ENCODE measurements at places on chromosomes 3 and 15.

DNA sequence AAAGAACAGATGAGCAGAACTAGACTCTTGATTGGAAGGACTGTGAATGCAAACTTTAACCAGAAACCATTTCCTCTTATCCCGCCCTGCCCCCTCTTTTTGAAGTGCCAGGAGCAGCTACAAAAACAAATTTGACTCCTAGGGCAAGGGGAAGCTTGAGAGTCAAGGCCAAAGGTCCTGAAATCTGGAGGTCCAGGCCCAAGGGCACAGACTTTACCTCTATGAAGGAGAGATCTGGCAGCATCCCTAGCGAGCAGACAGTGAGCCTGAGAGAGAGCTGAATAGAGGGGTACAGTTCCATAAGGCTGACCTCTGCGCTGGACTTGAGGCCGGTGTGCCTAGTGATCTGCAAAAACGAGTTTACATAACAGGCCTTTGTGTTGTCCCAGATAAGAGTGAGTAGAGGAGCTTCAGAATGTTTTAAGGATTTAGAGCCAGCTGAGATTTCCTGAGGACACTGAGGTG is 5.1 kb downstream of the RAB43 start:
- DNase-seq = no peak

- no peak for DNase-seq
Measured at GRCh38 chr3:151197981-151198767, 4.8 kb downstream of the GPR171 start.

DNA sequence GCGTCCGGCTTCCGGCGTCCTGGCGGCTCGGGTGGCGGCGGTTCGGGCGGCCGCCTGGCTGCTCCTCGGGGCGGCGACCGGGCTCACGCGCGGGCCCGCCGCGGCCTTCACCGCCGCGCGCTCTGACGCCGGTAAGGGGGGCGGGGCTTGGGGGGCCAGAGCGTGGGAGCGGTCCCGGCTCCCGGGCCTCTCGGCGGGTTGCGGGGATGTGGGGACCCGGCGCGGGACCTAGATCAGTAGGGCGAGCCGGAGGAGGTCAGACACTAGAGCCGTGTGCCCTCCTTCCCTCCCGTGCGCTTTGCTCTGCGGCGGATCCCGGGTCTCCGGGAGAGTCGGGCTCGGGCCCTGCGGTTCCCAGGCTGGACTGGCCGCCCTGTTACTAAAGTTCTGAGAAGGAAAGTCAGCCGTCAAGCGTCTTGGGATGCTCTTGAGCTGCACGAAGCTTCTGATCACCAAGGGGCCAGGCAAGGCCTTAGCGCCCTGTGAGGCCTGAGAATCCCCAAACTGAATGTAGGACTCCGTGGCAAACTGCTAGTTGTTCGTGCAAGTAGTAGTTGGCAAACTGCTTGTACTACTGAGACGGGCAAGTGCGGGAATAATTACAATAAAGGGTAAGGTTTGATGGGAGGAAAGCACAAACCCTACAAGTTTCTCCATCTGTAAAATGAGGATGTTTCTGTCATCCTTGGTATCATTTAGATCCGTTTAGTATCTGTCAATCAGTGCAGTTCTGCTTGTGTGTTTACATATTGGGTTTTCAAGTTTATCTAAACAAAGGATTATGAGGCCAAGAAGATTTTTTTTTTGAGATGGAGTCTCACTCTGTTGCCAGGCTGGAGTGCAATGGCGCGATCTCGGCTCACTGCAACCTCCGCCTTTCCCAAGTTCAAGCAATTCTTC is 587 bp downstream of the PIGX start:
- peak; percentile 51 for DNase-seq

DNA sequence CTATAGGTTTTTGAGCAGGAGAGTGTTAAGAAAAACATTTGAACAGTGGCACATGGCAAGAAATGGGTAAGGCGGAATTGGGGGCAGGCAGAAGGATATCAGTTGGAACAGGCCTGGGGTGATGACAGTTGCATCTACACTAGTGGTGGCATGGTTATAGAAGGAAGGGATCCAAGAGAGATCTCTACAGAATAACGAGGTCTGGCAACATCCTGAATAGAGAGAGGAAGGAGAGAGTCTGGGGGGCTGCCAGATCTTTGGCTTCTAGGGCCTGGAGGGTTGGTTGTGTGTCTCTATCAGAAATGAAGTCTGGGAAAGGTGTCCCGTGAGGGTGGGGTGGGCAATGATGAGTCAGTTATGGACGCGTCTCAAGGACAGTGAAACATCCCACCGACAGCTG is 26.3 kb downstream of the FSTL1 start:
- no peak for DNase-seq

GRCh38 chr3:39156421-39156820 is 3.0 kb upstream of the CSRNP1 start:
- DNase-seq = no peak

- no peak for DNase-seq
Measured at GRCh38 chr15:48416301-48416700, 85.1 kb downstream of the DUT start.

GRCh38 chr3:19348500-19348899 is 200.2 kb downstream of the KCNH8 start:
- no peak for DNase-seq

DNA sequence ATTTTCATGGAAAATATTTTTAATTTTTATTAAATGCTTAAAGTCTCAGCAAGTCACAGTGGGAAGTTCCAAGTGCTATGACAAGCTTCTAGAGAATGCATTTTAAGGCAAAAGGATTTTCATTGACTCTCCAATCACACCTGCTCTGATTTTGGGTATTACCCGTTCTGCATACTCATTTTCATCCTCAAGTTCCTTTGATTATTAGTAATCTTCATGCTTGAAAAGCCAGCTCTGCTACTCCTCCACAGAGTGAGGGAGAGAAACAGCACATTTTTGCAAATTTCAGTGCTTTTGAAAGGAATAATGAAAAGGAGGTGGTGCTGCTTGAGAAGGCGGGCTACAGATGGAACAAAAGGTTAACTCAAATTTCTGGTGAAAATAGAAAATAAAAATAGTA is 450.7 kb downstream of the NSUN3 start:
- DNase-seq = no peak

DNA sequence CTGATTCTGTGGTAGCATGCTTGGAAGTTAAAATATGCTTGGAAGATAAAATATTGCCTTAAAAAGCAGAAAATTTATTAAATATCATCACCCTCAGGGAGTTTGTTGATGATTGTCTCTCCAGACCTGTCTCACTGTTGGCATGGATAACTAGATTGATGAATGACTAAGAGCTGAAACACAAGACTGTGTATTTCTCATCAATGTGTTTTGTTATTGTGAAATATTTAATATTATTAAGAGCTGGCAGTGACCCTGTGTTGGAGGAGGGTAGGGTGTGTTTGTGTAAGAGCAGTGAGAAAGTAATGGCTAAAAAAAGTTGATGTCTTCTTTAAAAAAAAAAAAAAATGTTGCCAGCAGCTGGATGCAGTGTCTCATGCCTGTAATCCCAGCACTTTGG is 82.2 kb downstream of the ITPR1 start:
- DNase-seq = no peak

GRCh38 chr3:77254967-77255831 is 215.3 kb downstream of the ROBO2 start:
- no peak for DNase-seq

- no peak for DNase-seq
Measured at GRCh38 chr3:48678056-48678455, 7.7 kb downstream of the NCKIPSD start.

GRCh38 chr3:48951764-48952163 is 33.1 kb downstream of the ARIH2 start:
- DNase-seq = no peak

- DNase-seq = no peak
Measured at GRCh38 chr15:39909007-39909406, 11.1 kb downstream of the GPR176 start.

DNA sequence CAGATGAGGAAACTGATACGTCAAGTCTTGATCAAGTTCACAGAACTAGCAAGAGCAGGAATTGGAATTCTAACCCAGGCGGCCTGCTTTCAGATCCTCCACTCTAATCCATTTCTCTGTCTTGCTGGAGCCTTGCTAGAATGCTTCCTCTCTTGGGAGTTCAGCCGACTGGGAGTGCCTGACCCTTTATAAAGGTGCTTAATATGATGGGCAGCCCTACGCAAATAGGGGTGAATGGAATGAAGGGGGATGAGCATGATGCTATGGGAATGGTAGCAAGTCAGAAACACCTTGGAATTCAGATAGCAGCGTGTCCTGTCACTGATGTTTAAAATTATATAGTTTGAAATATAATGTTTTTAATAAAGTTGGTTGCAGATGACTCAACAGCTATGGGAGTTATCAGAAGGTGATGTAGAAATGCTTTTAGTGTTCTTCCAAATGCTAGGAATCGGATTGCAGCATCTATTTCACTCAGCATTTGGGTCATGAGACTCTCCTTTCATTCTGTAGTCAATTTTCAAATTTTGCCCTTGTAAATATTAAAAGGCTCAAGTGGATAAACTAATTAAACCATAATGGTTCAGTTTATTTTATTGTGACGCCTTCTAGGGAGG is 150.7 kb downstream of the FNDC3B start:
- DNase-seq = no peak

DNA sequence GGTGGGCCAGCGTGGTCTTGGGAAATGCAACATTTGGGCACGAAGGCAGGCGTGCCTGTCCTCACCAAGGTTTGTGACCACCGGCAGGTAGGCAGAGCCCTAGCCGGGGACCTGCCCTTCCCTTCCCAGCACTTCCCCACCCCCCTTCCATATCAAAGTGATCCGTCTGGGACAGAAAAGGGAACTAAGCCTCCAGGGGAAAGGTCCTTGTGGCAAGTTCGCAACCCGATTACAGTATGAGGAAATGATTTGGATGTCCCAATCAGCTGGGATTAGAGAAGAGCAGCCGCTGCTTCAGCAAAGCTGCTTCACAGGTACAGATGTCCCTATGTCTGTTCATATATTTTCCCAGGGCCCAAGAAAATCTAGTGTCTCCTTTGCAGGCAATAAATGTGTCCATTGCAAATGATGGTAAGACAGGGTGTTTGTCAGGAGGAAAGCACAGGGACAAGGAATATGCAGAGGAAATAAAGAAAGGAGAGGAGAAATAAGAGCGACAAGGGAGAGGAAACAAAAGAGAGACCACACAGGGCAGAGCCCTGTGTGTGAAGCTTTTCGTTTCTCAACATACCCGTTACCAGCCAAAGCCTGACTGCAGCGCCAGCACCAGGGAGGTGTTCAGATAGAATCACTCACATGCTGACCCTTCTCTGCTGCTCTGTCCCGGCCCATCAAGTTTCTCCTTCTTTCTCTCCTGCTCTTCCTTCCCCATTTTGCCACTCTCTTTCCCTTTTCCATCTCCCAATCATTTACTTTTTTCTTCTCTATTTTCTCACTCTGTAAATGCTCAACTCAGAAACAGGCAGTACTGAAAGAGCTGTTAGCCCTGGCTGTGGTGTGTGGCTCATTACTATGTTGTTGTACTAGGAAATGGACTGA is 17.4 kb upstream of the SECISBP2L start:
- no peak for DNase-seq

- DNase-seq = no peak
Measured at GRCh38 chr3:48433472-48434118, 3.7 kb upstream of the PLXNB1 start.

DNA sequence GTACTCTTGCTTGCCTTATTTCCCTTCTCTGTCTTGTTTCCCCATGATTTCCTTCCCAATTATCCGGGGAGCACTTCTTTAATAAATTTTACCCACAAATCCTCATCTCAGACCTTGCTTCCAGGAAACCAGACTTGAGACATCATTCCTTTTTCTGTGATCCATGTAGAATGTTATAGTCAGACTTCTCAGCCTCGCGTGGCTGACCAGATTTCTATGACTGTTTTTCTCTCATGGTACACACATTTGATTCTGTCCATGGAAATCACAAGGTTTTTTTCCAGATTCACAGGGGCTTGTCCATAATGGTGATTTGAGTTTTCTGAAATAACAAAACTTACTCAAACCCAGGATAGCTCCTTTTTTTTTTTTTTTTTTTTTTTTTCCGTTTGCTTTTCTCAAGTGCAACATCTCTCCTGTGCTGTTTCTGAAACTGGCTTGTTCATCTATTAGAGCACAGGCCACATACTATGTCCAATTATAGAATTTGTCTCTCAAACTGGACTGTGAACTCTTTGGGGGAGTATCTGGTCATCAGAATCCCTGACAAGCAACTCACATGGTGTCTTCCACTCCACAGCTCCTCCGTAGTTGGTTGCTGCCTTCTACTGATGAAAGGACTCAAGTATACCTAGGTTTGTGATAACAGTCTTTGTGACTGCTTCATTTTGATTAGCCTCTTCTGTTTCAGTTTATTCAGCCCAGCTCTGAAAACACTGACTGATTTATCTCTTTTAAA is 50.8 kb downstream of the RBMS3 start:
- no peak for DNase-seq

GRCh38 chr15:62021991-62022600 is 38.2 kb downstream of the VPS13C start:
- DNase-seq = no peak

- no peak for DNase-seq
Measured at GRCh38 chr15:63195569-63196015, 6.2 kb downstream of the RAB8B start.

- DNase-seq = no peak
Measured at GRCh38 chr15:90192961-90193786, 8.0 kb upstream of the SEMA4B start.

DNA sequence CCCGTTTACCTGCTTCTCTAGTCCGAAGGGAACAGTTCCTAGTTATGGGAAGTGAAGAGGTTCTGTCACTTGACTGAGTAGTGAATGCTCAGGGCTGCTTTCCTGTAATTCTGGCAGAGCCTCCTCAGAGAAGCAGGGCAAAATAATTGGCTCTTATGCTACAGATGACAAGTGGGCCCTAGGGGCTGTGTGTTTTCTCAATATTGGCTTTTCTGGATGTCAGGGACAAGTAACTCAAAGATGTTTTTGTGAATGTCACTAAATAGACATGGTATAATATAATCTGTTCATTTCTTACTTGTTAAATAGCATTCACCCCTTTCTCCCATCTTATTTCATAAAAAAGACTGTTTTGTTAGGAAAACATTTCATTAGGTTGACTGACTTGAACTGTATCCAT is 40.1 kb downstream of the SGO1 start:
- no peak for DNase-seq

GRCh38 chr3:4711680-4711992 is 218.5 kb downstream of the ITPR1 start:
- no peak for DNase-seq

GRCh38 chr3:119413603-119414280 is 49.7 kb downstream of the TMEM39A start:
- no peak for DNase-seq

DNA sequence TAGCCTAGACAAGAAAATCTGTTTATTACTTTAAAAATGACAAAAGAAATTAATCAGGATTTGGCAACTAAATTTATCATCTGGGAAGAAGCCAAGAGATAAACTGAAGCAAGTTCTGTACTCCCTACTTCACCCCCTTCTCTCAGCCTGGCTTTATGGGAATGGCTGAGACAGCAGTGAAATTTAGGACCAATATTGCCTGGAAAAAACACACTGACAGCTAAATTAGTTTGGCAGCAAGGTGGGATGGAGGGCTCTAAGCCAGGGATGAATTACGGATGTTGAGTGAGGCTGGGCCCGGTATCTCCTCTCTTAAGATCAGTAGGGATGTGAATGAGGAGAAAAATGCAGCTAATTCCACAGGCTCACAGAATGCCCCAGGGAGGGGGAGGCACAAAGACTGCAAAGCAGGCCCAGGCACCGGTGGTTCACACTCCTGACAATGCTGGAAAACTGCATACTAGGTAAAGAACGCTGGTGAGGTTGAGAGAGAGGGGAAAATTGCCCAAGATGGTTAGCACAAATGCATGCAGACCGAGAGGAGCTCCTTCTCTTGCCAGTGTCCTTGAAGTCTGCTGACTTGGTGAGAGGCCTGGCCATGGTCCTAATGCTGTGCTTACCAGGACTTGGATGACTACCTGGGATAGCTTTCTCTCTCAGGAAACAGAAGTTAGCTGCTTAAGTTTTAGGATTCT is 89.0 kb downstream of the WDR76 start:
- DNase-seq = no peak

- DNase-seq = no peak
Measured at GRCh38 chr3:5219216-5219615, 31.7 kb downstream of the EDEM1 start.

Data from activated CD4-positive, alpha-beta T cell treated with anti-CD3 and anti-CD28 coated beads, Interleukin-2, amount 50 U/mL, for 24 hours (primary cell).